ENCODE measurements at places on chromosomes 3 and 15.
A peak's percentile ranks its signal among the peaks of the same experiment; 100 is the strongest.

DNA sequence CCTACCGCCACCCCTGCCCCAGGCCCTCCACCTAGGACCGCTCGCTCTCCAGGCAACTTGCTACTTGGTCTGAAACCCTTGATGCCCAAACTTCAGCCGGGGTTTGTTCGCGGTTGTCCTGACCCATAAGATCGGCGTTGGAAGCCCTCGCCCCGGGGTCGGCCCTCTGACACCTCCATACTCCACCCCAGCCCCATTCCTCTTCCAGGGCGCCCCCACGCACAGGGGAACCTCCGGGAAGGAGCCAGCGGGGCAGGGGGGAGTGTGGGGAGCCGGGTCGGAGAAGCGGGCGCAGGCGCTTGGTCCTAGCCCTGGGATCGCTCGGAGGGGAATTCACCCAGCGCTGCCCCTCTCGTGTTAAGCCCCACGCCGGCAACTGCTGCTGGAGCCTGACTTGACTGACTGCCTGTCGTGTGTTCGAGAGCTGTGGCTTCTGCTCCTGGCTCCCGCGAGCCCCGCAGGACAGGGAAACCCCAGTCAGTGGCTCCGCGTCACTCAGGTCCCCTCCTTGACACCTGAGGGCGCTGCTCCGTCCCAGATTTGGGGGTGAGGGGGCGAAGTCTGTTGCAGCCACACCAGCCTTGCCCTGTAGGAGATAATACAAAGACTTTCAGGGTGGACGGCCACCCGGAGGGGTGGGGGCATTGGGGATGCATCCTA, 675 bp downstream of the RYR3 start:
- DNase-seq = peak; percentile 67
- H3K36me3 ChIP-seq = no peaks in the 10 kb centered on the region
- peak overlapping the region; percentile 26 for H3K4me3 ChIP-seq

DNA sequence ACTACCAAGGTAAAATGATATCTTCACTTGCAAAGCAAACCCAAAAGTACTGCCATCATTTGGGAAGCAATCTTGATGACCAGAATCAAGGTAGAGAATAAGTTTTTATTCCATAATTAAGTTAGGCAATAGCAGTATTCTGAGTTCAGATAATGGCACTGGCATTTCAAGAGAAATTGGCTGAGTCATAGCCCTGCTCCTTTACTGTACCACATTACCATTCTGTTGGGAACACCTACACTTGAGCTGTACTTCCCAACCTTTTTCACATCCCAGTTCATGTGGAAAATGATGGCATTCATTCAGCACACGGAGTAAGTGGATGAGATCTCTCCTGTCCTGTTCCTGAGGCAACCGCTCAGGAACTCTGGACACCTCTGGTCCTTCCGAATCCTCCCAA, 311.6 kb upstream of the TPRG1 start:
- H3K4me1 ChIP-seq = no peaks in the 10 kb centered on the region
- H3K36me3 ChIP-seq = no peaks in the 10 kb centered on the region
- DNase-seq = no peak
- H3K27me3 ChIP-seq = no peaks in the 10 kb centered on the region

DNA sequence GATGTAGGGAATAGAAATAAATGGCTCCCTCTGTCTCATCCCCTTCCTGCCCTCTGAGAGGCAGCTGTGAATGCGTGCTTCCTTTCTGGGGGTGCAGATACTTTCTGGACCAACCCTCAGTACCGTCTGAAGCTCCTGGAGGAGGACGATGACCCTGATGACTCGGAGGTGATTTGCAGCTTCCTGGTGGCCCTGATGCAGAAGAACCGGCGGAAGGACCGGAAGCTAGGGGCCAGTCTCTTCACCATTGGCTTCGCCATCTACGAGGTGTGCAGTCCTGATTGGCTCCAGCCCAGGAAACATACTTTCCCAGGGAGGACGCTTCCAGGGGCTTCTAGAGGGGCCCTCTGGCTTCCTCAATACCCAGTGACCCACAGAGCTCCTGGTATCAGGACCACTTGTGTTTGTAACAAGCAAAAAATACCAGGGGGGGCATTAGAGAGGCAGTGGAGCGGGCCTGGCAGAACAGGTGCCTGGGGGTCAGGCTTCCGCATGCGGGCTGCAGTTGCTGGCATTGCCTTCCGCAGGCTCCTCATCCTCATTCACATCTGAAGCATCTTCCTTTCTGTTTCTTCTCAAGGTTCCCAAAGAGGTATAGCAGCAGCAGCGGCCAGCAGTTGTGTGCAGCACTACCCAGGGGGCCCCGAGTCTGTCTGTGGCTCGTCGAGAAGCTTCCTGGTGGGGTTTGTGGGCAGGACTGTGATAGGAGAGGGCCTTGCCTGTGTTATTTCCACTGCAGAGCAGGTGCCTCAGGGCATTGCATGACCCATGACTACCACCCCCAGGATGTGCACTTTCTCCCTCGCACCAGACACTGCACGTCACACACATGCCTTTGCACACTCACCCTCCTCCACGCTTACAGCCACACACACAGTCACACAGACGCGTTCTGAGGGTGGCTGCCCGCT, 42.5 kb downstream of the CAPN3 start:
- peaks cover 22% of the 10 kb centered on the region for H3K36me3 ChIP-seq
- DNase-seq = no peak
- no peak overlapping the region for H3K4me3 ChIP-seq

GRCh38 chr15:63396152-63396928, 14.7 kb upstream of the CA12 start:
- no peaks in the 10 kb centered on the region for H3K27me3 ChIP-seq
- H3K27ac ChIP-seq = peak overlapping the region; percentile 43
- no peaks in the 10 kb centered on the region for H3K36me3 ChIP-seq
- H3K4me1 ChIP-seq = no peaks in the 10 kb centered on the region

DNA sequence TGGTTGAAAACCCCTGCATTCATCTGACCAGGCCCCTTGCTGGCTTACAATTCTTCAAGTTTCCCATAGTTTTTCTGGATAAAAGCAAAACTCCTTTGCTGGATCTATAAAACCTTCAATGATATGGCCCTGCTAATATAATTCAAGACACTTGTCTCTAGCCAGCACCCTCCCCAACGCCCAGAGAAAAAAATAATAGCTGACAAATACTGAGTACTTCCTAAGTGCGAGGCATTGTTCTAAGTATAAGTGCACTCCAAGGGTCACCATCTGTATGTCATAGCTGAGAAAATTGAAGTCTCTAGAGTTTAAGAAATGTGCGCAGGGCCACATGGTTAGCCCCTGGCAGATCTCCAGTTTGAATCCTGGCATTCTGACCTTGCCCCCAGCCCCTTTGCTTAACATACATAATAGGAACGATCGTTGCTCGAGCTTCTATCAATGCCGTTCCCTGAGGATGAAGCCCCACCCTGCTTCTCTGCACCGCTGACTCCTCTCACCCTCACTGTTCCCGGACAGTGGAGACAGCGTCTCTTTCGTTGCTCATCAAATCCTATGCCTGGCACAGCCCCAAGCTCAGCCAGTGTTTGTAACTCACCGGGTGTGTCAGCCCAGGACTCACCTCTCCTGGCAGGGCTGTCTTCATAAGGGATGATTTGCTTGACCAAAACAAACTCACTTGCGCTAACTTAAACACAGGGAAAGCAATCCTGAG, 377.1 kb upstream of the PROK2 start:
- no peaks in the 10 kb centered on the region for H3K36me3 ChIP-seq
- no peaks in the 10 kb centered on the region for H3K4me1 ChIP-seq
- no peak overlapping the region for H3K27ac ChIP-seq
- no peak for DNase-seq
